ENCODE measurements at places on chromosomes 12 and 14.
A peak's percentile ranks its signal among the peaks of the same experiment; 100 is the strongest.

- DNase-seq, result no peak
Observed at GRCh38 chr12:3455312-3455711, 35.7 kb upstream of the PRMT8 start.

GRCh38 chr12:12716151-12716792, 896 bp upstream of the CDKN1B start:
- no peak for DNase-seq

DNA sequence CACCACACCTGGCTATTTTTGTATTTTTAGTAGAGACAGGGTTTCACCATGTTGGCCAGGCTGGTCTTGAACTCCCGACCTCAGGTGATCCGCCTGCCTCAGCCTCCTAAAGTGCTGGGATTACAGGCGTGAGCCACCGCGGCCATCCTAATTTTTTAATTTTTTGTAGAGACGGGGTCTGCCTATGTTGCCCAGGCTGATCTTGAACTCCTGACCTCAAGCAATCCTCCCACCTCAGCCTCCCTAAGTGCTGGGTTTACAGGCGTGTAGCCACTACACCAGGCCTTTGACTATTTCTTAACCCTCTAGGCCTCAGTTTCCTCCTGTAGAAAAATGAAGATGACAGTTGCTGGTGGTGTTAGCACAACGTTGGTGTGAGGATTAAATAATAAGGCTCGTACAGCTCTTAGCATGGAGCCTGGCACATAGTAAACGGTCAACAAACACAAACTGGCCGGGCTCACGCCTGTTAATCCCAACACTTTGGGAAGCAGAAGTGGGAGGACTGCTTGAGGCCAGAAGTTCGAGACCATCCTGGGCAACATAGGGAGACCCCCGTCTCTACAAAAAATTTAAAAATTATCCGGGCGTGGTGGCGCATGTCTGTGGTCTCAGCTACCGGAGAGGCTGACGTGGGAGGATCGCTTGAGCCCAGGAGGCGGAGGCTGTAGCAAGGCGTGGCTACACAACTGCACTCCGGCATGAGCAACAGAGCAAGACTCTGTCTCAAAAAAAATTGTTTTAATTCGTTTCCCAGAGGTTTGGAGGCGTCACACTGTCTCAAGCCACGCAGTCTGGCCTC, 979 bp downstream of the DDX54 start:
- DNase-seq, result no peak

- DNase-seq, result peak; percentile 86
Observed at GRCh38 chr12:4858386-4858785, 51.3 kb upstream of the KCNA1 start.

DNA sequence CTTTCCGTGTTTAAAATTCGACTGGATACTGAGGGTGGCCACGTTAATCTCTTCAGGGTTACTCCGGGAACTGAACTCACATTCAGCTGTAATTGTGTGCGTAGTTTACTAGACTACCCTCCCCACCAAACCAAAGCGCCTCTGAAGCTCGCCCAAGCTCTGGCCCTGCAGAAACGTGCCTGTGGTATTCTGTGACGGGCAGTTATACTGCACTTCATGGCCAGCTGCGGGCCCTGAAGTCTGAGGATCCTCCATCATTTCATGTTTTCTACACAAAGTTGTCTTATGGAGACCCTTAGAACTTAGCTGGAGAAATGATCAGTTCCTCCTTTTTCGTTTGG, 688 bp downstream of the ZNF26 start:
- DNase-seq, result peak; percentile 11

- no peak for DNase-seq
Observed at GRCh38 chr12:101857043-101857558, 20.3 kb upstream of the DRAM1 start.

- peak; percentile 40 for DNase-seq
Observed at GRCh38 chr12:47744778-47745436, 13.8 kb downstream of the RAPGEF3 start.

- no peak for DNase-seq
Observed at GRCh38 chr12:73731658-73732057, 806.0 kb upstream of the ATXN7L3B start.
